Inflammatory macrophage treated with lipopolysaccharide for 4 hours (primary cell): ENCODE measurements at places on chromosomes 12 and 14.
A peak's percentile ranks its signal among the peaks of the same experiment; 100 is the strongest.

- no peak for DNase-seq
These were observed 12.5 kb downstream of the LIN7A start for GRCh38 chr12:80925237-80925636.

- DNase-seq: peak; percentile 69
These were observed 17.1 kb upstream of the HIGD1C start for GRCh38 chr12:50934981-50935807.

DNA sequence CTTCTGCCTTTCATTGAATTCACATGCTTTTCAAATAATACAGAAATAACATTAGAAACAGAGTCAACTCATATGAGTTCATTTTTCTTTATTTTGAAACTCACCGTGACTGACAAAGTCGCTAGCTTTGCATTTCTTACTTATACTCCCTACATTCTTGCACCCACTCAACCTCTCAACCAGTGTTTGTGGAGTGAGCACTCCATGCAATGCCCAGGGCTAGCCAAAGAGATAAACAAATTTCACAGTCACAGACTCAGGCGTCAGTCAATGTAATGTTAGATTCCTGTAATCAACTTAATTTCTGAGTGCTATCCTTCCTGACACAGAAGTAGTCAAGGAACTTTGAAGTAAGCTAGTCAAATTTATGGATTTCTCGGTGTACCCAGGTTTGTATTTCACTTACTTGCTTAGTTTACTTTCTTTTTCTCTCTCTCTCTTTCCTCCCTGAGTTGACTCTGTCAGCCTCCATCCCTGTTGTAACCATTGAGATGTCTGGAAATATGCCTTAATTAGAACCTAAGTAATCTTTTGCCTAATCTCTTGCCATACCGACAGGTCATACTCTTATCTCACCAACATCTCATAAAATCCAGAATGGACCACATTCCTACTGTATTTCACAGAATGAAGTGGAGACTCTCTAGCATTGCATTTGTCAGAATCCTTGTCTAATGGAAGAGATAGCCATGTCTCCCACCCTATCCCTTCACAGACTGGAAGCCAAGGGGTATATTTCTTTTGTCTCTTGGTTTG lies 413.0 kb downstream of the AEBP2 start:
- DNase-seq: no peak

DNA sequence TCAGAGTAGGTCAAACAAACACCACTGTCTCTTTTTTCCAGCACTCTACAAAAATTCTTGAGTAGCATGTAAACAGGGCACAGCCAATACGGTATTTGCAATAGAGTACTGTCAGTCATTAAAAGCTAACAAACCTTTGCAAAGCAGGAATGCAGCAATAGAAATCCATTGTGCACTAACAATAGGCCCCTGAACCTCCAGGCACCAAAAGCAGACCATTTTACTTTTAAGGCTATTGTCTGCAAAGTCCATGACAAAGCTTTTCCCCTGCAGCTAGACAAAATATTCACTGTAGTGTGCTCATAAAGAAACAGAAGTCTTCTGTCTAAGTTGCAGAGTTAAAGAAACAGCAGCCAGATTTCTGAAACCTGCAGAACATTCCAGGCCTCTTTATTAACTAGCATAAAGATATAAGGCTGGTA lies 191.9 kb downstream of the SOX5 start:
- DNase-seq: no peak

DNA sequence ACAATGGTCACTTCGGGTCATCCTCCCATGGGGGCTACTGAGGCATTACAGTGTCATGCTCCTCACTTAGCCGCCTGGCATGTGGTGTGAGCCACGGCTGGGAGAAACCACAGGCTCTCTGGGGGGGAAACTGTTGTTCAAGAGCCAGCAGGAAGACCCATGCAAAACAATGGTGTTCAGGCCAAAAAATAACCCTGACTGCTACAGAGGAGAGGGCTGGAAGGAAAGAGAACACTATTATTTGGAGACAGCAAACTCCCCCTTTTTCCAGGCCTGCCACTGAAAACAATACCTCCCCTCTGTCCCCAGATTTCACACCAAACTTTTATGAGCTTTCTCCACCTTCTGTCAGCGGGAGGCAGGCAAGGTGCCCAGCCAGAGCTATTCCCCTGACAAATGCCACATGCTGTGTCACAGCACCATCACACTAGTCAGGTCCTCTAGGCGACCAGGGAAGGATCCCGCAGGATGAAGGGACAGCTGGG lies 83.7 kb downstream of the CHGA start:
- no peak for DNase-seq

DNA sequence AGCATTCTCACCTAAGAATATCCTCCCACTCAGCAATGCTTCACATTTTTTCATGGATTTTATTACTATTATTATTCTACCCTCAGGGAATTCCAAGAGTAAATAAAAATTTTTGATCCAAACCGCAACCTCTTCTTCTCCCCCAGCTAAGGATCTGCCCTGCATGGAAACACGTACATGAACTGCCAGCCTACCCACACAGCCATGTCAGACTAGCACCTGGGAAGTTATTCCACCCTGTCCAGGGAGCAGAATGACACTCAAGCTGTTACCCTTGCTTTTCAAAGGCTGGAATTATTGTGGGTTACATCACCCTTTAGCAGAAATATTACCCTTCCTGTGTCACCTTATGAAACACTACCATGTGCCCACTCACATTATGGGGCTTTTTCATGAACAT lies 227.3 kb upstream of the USP15 start:
- DNase-seq: no peak

DNA sequence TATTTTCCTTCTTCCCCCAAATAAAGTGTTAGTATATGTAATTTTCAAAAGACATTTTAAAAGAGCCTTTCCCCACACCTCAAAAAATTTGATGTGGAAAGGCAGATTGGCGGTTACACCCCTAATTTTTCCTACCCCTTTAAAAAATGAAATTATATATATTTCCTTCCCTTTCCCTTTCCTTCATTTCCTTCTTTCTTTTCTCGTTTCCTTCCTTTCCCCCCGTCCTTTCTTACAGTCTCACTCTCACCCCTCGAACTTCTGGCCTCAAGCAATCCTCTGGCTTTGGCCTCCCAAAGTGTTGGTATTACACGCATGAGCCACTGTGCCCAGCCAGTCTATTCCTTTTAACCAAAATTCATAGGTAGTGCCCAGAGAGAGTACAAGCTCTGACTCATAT lies 4.2 kb upstream of the UNC119B start:
- no peak for DNase-seq
